Stimulated activated CD8-positive, alpha-beta memory T cell treated with anti-CD3 and anti-CD28 coated beads, Interleukin-7, amount 100 ng/mL, for 1 hour (primary cell): ENCODE measurements at places on chromosomes 2 and 18.

DNA sequence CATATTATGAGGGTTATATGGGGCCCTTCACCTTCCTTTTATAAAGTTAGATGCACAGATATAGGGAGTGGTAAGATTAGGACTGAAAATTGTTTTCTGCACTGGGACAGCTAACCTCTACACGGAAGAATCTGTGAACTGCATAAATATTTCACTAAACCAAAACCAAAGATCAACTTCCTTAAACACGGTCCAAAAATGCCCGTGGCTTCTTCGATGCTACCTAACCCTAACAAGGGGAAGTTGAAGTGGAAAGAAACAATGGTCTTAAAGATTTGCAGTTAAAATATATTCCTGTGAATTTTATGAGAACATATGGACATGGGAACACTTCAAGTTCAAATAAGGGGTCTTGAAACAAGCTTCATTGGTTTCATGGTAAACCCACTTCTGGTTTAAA lies 33.3 kb upstream of the PAX3 start:
- DNase-seq, result no peak

- DNase-seq, result no peak
Measured at GRCh38 chr18:67310826-67311225, 205.7 kb downstream of the DSEL start.

DNA sequence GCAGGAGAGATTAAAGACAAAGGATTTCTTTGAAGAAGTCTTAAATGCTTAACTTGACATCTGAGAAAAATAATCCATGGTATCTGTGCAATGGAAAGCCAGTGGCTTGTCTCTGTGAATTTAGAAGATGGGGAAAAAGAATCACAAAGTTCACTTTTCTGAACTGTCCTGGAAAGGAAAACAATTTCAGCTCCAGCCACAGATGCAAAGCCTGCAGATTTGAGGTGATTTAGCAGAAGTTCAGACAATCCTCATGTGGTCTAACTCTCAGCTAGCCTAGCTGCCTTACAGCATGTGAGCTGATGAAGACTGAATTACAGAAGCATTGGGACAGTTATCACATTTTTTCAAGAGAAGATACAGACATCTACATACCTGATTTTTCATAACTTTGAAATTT lies 126.7 kb upstream of the ITGB6 start:
- DNase-seq, result no peak

DNA sequence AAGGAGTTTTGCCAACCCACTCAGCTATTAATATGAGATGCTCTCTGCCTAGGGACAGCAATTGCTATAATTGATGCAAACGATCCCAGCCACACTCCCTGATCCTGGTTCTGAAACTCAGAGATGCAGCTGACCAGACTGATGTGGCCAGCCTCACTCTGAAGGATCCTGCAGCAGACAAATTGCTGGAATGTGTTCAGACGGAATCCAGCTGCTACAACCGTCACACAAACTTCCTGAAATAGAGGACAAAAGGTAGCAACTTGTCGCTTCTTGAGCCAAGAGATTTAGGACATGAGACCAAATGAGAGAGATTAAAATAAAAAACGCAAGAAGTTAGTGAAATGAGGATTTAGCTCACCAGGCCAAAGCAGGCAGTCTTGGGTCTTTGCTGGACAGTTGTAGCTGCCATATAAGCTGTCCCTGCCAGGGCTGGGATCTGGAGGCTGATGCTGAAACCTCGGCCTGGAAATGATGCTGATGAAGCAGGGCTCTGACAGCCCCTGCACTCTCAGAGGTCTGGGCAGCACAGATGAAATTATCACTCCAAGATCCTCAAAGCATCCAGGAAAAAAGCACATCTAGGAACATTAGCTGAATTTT lies 8.3 kb upstream of the YWHAQ start:
- no peak for DNase-seq

DNA sequence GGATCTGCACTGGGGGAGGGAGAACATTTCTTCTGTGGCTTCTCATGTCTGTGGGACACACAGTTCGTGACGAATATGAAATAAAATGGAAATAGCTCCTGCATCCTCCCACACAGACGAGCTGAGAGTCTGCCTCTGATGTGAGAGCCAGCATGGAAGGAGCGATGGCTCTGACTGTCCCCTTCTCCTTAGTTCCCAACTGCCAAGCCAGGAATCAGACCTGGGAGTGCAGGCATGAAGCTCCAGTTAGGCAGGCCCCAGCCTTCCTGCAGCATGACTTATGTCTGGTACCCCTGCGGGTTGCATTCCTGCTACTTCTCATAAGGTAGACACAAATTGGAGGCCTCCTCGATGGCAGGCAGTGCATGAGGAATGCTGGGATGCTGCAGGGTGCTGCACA lies 56.2 kb downstream of the PRKCE start:
- no peak for DNase-seq

DNA sequence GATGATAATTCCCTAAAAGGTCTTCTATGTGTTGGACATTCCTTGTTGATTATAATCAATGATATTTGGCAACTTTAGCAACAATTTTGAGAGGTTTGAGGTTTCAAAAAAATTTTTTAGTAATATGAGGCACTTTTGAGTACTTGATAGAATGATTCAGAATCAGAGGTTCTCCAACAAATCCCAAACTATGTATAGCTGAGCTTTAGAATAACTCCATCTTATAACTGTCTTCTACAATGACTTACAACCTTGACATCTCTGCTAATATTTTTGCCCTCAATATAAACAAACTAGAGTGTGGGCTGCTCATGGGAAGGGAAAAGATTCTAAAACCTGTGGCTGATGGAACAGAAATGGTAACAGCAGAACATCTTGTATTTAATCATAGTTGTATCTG lies 21.5 kb upstream of the SERPINB7 start:
- DNase-seq, result no peak

- no peak for DNase-seq
Measured at GRCh38 chr18:8899000-8899399, 193.6 kb downstream of the MTCL1 start.

GRCh38 chr2:109683452-109683851 lies 69.3 kb downstream of the SOWAHC start:
- DNase-seq, result no peak

DNA sequence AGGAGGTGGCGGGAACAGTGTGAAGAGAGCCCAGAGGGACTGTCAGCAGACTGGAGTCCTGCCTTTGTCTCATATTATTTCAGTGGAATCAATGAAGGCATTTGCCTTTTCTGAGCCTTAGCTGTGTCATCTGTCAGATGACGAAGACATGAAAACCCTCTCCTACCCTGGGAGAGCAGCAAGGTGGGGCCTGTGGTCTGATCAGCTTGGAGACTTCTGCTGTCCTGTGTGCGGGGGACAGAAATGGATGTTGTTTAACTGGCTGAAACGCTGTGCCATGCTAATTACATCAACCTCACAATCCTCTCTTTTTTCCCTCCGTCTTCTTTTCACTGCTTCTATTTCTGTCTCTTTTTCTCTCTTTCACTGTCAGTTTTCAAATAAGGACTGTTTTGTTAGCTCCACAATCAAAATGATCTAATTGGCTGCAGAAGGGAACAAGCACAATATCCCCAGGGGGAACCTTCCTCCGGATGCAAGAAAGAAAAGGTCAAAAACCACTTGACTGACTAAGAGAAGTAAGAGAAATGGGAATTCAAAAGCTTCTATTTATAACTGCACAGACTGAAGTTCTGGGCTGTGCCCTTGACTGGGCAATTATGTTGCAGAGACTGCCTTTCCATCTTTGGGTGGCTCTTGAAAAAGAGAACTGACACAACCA lies 340.1 kb downstream of the CLIP4 start:
- no peak for DNase-seq
